ENCODE measurements at places on chromosomes 1 and 21.

- no peak for DNase-seq
These were observed 23.2 kb upstream of the HAO2 start for GRCh38 chr1:119345398-119345797.

GRCh38 chr1:96329121-96329520 lies 392.5 kb upstream of the PTBP2 start:
- DNase-seq, result peak; percentile 17

DNA sequence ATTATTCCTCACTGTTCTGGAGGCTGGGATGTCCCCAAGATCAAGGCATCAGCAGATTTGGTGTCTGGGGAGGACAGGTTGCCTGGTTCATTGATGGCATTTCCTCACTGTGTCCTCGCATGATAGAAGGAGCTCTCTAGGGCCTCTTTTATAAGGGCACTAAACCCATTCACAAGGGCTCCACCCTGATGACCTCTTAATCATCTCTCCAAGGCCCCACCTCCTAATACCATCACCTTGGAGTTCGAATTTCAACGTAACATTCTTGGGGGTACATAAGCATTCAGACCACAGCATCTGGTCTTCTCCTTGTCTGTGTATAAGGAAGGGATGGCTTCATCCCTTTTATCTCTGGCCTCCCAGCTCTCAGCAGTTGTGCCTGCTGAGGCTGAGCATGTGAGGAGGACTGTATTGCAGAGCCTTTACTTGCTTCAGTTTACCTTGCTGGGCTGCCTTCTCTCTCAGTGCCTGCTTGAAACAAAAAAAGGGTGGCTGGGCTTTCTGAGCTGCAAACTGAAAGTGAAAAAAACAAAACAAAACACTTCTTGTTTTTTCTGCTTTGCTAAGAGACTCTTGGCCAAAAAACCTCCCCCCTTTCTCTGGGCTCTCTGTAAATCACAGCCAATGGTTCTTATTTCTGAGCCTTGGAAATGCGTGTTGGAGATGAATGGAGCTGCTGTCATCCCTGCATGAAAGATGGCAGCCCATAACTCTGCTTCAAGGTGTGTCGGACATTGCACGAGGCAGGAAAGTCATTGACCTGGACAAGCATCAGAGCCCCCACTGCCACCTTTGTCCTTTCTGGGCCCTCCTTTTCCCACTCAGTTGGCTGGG lies 75.8 kb downstream of the RHOU start:
- DNase-seq, result no peak

GRCh38 chr1:4004635-4005430 lies 104.8 kb upstream of the C1orf174 start:
- no peak for DNase-seq

DNA sequence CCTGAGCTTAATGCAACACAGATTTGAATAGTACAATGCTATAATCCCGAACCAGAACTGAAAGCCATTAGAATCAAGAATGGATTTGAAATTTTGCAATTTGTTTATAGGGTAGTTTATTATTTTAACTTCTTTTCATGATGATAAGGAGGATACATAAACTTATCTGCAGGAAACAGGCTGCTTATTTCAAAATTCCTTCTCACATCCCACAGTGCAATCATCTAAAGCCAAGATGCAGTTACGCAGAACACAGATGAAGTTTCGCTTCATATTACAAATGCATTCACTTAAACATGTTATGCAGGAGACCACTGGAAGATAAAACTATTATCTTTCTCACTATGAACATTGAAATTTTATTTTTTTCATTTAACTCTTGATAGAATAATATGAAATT lies 1019.6 kb downstream of the PLA2G4A start:
- no peak for DNase-seq

DNA sequence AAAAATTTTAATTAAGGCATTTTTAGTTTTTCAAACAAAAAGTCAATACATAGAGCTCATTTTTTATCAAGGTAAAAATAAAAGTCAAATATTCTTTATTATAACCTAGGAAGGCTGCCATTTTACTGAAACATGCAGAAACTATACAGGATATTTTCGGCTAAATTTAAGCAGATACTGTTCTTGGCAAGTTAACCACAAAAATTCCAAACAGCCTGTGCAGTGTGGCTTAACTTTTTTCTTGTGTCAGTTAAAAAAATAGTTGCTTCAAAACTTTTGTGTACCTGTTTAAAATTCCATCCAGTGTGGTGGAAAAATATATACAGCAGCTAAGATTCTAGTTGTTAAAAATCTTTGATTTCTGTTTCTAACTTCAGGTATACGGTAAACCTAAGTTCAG lies 135.0 kb downstream of the ATP5PO start:
- peak; percentile 53 for DNase-seq

DNA sequence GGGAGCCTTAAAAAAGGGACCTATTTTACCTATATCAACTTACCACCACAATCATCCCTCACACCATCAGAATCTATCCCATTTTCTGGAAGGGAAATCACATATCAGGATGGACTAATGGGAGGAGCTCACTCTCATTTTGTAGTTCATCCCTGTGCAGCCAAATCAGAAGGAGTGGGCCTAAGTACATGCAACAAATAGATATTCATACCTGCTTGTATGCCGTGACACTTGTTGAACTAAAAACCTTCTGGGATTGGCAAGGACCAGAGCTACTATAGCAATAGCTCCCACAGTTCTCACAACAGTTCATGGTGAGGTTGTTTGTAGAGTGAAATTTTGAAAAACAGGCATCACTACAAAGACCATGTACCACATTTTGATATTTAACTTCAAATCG lies 17.3 kb downstream of the ZMYM6 start:
- DNase-seq, result no peak

DNA sequence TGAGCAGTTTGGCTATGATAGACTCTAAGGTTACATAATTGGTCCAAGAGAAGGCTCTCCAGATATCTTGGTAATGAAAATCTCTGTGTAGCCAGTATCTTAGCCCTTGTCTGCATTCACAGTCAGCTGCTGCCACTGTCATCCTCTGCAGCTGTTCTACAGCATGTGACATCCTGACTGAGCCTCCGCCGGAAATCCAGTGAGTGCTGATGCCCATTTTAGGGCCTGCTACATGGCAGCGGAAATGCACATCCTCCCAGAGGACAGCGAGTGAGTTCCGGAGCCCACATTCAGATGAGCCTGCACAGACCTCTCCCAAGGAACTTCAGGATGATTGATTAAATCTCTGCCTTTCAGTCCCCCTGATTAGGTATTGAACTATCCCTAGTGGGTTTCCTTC lies 237.1 kb downstream of the HHIPL2 start:
- DNase-seq, result no peak

DNA sequence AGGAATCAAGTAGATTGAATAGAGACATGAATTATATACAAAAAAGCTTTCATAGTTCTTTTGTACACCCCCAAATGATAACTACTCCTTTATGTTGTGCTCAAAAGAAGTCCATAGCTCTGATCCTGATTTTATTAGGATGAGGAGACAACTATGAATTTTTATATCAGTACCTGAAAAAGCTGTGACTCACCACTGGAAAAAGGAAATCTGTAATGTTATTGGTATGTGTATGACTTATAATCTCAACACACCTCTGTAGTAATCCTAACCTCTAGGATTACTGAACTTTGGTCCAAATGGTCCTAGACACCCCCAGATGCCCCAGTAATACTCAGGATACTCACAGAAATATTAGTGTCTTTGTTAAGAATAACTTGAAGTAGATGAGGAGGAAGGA lies 10.2 kb downstream of the PRKAB2 start:
- DNase-seq, result no peak

DNA sequence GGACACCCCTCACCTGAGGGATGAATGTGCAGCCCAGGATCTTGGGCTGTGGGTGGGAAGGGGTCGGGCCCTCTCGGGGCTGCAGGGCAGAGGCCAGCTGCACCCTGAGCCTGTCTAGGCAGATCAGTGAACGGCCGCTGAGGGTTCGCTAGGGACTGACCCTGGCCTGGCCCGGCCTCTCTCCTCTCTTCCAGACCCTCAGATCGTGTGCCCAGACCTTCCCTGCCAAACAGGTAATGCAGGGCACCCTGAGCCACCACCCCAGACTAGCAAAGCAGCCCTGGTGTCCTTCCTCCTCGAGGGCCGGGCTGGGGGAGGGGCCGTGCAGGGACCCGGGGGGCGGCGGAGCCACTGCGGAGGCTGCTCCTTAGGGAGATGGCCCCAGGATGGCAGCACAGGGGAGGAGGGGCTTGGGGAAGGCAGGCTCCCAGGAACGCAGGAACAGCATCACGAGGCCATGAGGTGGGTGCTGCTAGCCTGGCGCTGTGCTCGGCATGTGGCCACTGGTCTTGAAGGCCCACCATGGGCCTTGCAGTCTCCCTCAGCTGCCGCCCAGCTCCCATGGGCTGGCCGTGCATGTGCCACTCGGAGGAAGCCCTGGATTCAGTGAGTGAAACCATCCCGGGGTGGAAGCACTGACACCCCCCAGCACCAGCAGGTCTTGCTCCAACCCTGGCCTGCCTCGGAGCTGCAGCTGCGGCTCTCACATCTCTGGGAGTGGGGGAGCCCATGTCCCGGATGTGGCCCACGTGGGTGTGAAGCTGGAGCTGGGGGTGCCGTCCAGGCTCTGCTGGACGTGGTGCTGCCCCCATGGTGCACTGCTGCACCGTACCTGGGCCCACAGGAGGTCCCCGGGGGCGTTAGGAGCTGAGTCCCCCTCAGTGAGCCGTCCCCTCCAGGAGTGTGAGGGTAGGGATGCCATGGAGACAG lies 28.7 kb downstream of the COL6A2 start:
- no peak for DNase-seq

DNA sequence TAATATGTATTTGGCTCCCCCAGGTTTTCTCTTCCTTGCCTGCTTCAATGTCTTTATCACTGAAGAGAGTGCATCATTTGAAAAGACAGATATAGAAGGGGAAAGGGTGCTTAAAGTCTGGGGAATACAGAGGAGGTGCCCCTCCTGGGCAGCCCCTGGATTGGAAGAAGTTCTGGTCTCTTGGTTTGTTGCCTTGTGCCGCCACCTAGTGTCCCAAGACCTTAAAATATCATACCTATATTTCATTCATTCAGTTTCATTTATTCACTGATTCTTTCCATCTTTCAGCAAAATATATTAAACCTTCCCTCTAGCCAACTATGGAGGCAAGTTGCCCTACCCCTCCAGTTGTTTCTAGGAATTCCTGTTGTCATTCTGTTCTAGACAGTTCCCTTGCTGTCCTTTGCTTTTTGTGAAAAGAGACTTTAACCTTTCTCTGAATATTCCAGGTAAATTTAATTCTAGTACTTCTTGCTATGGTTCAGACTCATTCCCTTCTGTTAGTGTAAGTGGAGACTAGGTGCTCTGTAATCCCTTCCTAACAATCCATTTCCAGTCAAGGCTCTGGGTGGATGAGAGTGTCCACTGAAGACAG lies 56.1 kb downstream of the MEF2D start:
- DNase-seq, result no peak

- DNase-seq, result peak; percentile 76
These were observed 8.7 kb downstream of the PEAR1 start for GRCh38 chr1:156901966-156902915.

DNA sequence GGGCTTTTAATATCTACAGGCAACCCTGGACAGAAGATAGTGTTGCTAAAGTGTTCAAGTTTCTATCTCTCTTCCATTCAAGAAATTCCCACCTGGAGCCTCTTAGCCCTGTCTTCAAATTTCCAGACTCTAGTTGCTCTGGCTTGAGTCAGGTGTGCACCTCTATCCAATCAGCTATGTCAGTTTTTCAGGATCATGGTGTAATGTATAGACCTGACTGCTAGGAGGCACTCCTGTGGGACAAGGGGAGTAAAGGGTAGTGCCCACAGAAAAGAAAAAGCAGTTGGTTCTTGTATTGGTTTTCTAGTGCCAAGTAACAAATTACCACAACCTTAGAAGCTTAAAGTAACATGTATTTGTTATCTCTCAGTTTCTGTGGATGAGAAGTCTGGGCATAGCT lies 6.2 kb upstream of the ZRANB2 start:
- no peak for DNase-seq

DNA sequence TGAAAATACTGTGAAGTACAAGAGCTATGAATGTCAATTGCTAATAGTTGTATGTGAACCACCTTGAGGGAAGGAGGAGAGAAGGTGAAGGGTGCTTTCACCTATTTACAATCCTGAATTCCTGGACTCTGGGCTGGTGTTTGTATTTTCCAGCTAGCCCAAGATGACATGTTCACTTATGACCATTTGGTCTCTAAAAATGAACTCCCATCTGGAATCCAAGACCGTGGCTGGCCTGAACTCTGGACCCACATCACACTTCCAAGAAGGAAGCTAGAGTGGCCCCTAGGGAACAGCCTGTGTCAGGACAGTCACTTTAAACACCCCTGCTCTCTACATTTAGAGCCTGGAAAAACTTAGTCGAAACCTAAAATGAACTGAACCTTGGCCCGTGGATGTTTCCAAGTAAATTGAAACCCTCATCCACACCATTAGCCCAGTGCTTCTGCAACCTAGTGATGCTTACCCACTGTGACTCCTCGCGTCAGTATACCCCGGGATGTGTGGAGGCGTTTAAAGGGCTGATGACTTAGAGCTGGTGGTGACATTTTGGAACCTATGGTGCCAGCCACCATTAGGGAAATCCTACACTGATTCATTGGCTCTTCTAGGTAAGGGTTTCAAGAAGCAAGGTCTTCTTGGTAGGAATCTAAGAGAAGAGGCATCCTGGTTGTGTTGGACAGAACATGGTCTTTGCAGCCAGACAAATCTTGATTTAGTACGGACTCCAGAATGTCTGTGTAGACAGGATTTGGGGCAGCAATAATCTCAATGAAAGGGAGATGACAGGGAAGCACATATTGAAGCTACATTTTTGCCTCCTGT lies 171.5 kb upstream of the IRF2BP2 start:
- no peak for DNase-seq

DNA sequence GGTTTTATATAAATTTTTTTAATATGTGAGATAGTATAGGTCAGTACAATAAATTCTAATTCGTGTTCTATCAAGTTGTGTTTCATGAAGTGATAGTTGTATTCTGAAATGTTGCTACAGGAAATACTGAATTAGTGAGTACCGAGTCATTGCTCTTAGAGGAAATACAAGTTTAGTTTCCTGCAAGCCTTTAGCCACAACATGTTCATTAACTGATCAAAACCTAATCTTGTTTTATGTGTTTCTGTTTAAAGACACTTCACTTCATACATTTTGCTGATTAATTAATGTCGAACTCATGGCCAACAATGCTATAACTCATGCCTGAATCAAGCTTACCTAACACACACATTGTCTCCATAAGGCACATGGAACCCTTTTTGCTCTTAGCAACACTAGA lies 43.6 kb downstream of the LRRC7 start:
- DNase-seq, result no peak

- DNase-seq, result peak; percentile 29
These were observed 235.8 kb upstream of the C1orf105 start for GRCh38 chr1:172184506-172185191.

- no peak for DNase-seq
These were observed 2.3 kb upstream of the LCE3D start for GRCh38 chr1:152582647-152583046.

All from fibroblast of skin of scalp (primary cell).